ENCODE measurements at places on chromosomes 2 and 18.

- no peak for DNase-seq
These were observed 41.4 kb downstream of the SCN3A start for GRCh38 chr2:165162466-165162865.

GRCh38 chr2:27363933-27364332, 6.2 kb downstream of the EIF2B4 start:
- no peak for DNase-seq

DNA sequence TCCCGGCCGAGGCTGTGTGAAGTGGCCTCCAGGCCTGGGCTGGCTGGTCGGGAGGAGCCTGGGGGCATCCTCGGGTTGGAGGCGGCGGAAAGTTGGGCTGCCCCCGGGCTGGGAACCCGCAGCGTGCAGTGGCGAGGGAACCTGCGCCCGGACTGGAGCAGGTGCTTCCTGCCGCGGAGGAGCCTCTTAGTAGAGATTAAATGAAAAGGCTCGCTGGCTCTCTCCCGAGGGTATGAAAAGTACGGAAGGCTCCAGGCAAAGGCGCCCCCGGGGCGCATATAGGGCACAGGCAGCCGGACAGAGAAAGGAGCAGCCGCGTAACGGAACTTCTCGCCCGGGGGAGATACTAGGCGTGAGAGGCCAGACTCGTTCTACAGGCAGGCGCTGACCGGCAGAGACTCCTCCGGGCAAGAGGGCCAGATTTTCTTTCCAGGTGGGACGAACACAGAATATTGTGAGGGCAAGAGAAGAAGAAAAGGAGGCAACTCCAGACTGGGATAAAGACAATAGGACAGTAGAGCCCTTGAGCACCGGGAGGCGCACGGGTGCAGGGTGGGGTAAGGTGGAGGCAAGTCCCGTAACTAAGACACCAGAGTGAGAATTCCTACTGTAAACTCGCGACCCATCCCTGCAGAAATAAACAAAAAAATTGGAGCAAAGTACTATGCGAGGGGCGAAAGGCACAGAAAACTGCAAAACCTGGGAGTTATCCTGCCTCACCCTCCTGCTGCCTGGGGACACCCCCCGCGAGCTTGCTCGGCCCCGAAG, 816 bp downstream of the CDH2 start:
- peak; percentile 5 for DNase-seq

DNA sequence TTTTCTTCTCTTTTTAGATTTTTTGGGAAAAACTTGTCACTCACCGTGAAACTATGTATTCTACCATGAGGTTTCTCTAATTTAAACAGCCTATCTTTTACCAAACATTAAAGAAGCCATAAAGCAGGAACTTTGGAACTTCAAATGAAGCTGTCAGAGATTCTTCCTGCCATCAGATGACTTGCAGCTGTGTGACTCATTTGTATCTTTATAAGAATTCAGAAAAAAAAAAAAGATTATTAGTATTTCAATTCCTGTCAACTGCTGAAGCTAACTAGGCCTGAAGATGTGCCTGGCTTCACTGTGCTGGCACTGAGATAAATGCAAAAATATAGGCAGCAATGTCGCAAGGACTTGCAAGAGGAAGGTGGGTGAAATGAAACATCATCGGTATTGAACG, 1399.1 kb upstream of the PIK3C3 start:
- no peak for DNase-seq

- no peak for DNase-seq
These were observed 20.2 kb downstream of the CXCR2 start for GRCh38 chr2:218146056-218146455.

DNA sequence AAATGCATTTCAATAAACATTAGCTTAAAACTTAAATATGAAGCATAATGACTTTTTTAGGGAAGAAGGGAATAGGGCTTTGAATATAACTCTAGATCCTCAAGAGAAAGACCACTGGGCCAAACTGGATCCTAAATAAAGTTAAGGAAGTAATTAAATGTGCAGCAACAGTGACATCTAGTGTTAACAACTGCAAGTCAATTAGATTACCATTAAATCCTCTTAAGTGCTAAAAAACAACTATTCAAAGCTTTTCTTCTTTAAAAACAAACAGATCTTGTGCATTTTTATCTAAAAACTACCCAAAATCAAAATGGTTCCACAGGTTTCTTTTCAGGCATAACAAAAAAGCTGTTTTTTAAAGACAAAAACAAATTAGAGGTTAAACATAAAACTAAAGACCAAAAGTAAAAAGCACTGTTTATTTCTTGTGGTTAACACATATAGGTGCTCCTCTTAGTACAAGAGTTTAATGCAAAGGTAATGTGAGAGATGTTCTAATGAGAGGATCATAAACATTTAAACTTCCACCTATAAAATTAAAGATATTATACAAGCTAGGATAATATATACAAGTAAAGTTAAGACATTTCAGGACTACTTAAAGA, 111.4 kb downstream of the THADA start:
- peak; percentile 76 for DNase-seq

- DNase-seq = no peak
These were observed 713.8 kb upstream of the FANCL start for GRCh38 chr2:58954880-58955385.

- DNase-seq = no peak
These were observed 109.5 kb downstream of the CDC42EP3 start for GRCh38 chr2:37561615-37562569.

DNA sequence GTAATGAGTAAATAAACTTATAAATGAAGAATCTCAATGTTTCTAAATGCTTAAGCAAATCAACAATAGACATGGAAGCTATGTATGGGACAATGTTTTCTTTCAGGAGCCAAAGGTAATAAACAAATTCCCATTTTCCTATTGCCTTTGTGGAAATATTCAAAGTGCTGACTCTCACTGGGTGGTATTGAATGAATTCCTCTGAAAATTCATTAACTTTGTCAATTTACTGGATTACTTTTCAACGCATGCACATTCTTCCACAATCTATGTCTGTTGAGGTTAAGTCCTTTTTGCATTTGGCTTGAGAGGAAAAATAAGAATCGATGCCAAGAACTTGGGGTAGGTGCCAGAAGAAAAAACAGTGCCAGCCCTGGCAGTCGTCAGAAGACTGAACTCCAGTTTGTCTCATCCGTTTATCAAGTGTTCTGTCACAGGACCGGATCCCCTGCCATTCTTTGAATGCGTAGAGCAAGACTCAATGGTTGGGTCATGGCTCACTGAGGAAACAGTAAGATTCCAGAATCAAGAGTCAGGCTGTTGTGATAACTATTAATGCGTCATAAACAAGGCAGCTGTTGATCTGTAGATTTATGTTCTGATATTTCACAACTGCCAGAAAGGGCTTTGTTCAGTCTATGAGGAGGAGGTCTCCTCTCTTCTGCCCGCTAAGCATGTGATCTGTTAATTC, 133.3 kb downstream of the GFPT1 start:
- DNase-seq = no peak
